ENCODE measurements at places on chromosomes 4 and X.

DNA sequence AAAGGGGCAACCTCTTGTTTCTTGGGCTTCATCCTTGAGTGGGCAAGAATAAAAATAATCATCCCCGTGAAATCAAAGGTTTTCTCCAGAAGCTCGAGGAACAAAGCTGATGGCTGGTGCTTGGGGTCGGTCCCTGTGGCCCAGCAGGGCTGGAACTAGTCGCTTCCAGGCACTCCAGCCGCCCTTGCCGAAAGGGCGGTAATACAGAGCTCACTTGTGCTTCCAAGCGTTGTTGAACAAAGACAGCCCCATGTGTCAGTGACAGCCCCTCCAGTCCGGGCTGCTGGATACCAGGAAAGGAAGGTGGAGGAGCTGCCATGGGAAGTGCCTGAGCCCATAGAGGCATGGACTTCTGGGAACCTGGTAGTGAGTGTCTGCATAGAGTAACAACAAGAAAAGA lies 5.2 kb downstream of the HELT start:
- DNase-seq, result no peak

DNA sequence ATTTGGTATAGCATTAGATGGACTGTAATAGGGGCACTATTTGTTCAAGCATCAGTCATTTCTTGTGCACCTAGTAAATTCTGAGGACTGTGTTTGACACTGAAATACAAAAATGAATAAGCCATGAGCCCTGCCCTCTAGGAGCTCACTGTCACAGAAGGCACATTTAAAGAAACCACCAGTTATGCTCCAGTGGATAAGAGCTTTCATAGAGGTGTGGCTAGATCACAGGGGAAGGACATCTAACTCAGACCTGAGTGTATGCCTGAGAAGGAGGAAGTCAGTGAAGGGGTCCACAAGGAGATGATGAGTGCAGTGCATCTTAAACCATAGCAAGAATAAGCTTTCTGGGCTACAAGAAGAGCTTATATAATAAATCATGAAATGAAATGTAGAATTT lies 40.1 kb downstream of the BTC start:
- no peak for DNase-seq

- DNase-seq, result no peak
These were observed 246.3 kb upstream of the ADGRL3 start for GRCh38 chr4:60953826-60954225.

- no peak for DNase-seq
These were observed 562.0 kb upstream of the AADAT start for GRCh38 chr4:170651786-170652185.

GRCh38 chr4:110196206-110196870 lies 2.1 kb downstream of the ELOVL6 start:
- no peak for DNase-seq

DNA sequence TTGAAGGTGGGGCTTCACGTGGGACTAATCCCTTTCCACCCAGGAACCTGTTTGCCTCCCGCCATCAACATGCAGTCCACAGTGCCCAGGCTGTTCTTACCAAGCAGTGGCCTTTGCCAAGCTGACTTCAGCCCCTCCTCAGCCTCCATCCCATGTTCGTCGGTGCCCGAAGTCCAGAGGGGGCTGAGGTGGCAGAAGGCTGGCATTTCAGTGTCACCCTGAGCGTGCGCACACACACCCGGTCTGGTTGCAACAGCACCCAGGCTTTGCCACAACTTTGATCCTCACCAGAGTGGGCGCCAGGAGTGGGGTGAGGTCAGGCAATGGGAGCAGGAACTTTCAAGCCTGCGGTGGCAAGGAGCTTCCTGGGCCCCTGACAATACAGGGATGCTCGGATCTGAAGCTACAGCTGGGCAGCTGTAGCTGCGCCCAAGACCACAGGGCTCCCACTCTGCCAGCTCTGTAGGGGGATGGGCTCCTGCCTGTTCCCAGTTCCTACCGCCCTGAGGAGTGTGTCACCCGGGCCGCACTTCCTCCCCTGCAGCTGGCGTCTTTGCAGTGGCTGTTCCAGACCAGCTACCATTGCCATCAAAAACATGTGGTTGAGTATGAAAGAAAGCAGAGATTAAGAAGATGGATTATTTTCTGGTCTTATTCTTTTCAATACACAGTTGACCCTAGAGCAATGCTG lies 428.0 kb downstream of the EPHA5 start:
- DNase-seq, result no peak

- no peak for DNase-seq
These were observed 708.4 kb upstream of the FRG1 start for GRCh38 chr4:189232274-189232673.

DNA sequence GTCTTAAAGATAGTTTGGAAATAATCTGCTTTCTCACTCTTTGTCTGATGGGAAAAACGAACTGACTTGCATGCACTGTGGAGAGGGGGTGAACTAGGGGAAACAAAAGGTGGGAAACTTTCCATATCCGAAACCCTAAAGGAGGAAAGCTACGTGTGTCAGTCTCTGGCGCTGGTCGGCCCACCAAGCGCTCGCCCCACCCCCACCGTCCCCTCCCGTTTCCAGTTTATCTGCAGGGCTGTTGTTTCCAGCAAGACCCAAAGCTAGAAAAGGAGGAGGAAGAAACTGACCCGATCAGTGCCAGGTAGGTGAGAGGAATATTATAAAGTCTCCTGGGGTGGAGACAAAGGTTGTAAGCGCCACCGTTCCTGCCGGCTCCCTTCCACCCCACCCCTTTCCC lies 552 bp downstream of the TCEAL9 start:
- no peak for DNase-seq

DNA sequence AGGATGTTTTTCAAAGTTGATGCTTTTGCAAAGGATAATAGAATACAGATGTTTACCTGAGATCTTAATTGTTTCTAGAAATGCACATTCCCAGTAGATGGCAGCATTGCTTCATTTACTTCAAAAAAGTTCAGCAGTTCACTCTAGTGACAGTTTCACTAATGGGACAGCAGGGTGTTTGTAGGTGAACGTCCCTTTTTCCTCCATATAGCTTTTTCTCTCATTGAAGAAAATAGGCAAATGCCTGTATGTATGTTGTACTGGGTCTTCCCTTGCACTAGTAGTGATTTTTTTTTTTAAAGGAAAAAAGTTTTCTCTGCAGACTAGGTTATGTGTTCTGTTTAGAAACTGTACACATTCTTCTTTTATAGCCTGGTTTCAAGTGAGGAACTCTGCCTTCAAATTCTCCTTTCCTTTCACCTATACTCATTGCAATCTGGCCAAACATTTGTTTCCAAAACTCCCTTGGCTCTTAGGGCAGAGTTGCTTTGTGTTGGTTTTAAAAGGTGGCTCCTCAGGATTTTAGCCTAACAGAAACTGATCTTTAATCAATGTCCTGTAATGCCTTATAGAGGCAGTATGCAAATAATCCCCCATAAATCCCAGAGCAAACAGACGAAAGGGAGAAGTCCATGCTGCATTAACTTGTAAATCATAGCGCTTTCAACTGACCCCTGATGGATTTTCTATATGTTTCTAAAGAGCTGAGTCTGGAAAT lies 86.3 kb downstream of the EGF start:
- no peak for DNase-seq
